ENCODE measurements at places on chromosomes 6 and 20.

DNA sequence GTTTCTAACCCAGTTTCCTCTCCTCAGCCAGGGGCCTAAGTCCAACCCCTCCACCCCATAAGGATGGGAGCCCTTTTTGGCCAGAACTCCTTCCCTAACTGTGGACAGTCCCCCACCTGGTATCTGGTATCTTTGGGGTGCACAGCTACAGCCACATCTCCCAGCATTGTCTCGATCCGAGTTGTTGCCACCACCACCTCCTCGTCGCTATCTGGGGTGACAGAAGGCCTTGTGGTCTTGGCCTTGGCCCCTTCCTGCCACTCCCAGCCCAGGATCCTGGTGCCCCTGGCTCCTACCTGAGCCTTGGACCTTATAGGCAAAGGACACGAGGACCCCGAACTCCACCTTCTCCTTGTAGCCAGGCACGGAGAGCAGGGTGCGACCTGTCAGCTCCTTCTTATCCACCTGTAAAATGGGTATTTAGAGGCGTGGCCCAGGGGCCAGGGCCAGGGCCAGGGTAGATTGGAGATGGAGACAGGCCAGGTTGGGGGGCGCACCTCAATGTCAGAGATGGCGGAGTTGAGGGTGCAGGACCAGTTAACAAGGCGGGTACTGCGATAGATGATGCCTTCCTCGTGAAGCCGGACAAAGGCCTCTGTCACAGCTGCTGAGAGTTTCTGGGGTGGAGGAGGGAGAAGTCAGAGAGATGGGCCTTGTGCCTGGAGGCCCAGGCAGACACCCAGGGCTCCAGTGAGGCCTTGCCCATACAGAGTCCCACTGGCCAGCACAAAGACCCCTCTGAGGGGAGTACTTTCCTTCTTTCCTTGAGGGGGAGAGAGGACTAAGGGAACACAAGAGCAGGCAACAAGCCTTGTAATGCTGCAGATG, 7.2 kb upstream of the VWA7 start:
- DNase-seq = no peak

- no peak for DNase-seq
Observed at GRCh38 chr6:29146179-29146578, 24.5 kb upstream of the OR2J2 start.

- no peak for DNase-seq
Observed at GRCh38 chr6:114432400-114432799, 89.6 kb upstream of the HS3ST5 start.

GRCh38 chr6:140316966-140317365, 942.5 kb upstream of the CITED2 start:
- peak; percentile 6 for DNase-seq
